Activated CD4-positive, alpha-beta T cell treated with anti-CD3 and anti-CD28 coated beads for 24 hours (primary cell): ENCODE measurements at places on chromosomes 5 and 9.
A peak's percentile ranks its signal among the peaks of the same experiment; 100 is the strongest.

DNA sequence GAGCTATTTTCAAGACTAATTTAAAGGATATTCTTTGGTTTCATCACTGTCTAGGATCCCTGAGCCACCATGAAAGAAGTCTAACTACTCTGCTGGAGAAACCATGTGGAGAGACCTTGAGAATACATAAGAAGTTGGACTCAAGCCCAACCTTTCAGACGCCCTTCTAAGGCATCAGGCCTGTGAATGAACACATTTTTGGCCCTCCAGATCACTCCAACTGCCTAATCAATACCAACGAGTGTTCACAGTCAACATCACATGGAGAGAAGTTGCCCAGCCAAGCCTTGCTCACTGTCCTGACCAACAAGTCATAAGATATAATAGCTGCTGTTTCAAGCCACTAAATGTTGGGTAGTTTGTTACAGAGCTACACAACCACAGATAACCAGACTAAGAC is 100.7 kb downstream of the EPB41L4A start:
- no peak for DNase-seq

GRCh38 chr5:147949711-147950573 is 43.6 kb upstream of the C5orf46 start:
- DNase-seq, result no peak

GRCh38 chr5:173420108-173420507 is 91.9 kb upstream of the STC2 start:
- DNase-seq, result no peak

DNA sequence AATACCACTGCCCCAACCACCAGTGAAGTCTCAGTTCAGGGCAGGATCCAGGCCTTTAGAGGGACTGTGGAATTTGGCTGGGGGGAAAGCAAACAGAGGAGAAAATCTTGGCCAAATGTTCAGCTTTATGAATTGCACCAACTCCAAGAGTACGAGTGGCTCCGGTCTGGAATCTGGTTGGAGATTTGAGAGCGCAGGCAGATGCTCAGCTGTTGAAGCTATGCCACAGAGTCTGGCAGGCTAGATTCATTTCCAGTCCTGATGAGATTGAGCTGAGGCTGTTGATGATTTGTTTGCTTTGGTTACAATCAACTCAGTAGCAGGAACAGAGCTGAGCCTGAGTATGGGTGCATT is 9.1 kb upstream of the HSPB3 start:
- no peak for DNase-seq

GRCh38 chr5:2141254-2142000 is 258.7 kb upstream of the IRX4 start:
- DNase-seq, result no peak

GRCh38 chr9:86795823-86796553 is 151.3 kb downstream of the GAS1 start:
- no peak for DNase-seq

DNA sequence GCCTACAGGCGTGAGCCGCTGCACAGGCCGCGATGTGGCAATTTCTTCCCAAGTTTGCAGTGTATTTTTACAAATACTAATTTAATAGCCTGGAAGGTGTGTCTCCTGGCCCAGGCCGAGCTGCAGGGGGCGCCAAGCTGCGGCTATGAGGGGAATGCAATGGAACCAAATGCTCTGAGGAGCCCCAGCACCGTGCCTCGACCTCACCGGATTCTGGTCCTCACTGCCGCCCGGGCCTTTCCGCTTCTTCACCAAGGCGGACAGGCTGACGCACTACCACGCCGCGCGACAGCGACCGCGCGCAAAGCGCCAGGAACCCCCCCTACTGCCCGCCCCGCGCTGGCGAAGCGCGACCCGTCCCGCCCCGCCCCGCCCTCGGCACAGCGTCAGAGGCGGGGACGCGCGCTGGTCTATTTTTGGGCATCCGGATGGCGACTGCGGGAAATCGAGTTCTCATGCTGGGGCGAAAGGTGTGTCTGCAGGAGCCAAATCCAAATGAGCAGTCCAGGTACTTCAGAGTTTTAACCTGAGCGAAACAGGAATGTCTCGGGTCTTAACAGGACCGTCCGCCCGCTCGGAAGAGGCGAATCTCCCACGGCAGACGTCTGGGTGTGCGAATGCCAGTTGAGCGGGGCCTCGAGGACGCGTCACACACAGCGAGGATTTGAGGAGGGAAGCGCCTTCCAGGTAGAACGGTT is 31.7 kb upstream of the PRXL2C start:
- DNase-seq, result peak; percentile 49

DNA sequence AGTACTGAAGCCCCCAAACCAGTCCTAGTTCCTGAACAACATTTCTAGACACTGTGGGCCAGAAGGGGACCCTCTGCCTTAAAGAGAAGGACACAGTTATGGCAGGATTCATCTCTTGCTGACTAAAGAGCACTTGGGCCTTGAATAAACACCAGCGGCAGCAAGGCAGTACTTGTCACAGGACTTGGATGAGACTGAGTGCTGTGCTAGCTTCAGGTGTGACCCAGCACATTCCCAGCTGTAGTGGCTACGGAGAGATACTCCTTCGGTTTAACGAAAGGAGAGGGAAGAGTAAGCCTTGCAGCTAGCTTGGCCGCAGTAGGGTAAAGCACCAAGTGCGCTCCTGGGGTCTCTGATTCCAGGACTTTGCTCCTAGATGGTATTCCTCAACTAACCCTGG is 10.9 kb upstream of the STX17 start:
- no peak for DNase-seq

GRCh38 chr9:2271426-2271825 is 256.3 kb downstream of the SMARCA2 start:
- no peak for DNase-seq

DNA sequence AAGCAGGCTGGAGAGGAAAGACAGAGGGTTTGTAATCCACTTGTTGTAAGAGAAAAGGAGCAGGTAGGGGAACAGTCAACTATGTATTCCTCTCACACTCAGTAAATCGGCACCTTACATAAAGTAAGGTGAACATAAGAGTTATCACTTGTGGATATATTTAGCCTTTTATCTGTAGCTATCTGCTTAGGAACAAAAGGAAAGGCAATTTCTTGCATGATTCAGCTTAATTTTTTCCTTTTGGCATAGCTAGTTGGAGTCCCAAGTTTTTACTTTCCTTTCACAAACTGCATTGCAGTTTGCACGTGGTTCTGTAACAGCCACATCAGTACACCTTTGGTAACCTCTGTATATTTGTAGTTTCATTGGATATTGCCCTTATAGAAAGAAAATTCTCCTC is 250.9 kb upstream of the PIK3R1 start:
- DNase-seq, result no peak

GRCh38 chr9:133961226-133962165 is 30.6 kb downstream of the VAV2 start:
- DNase-seq, result no peak

DNA sequence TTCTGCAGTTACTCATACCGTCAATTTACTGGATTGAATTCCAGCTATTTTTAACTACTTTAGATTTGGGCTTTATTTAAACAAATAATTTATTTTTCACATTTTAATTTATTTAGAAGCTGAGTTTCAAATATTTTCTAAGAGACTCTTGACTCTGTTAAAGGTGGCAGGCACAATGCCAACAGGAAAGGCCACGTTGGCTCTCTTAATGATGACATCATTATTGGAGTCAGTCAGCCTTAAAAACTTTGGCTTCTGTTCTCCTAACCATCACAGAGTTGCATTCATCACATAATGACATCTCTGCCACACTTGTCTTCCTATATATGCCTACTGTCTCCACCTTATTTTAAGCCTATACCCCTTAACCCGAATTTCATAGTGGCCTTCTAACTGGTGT is 172.3 kb upstream of the PLPPR1 start:
- no peak for DNase-seq

DNA sequence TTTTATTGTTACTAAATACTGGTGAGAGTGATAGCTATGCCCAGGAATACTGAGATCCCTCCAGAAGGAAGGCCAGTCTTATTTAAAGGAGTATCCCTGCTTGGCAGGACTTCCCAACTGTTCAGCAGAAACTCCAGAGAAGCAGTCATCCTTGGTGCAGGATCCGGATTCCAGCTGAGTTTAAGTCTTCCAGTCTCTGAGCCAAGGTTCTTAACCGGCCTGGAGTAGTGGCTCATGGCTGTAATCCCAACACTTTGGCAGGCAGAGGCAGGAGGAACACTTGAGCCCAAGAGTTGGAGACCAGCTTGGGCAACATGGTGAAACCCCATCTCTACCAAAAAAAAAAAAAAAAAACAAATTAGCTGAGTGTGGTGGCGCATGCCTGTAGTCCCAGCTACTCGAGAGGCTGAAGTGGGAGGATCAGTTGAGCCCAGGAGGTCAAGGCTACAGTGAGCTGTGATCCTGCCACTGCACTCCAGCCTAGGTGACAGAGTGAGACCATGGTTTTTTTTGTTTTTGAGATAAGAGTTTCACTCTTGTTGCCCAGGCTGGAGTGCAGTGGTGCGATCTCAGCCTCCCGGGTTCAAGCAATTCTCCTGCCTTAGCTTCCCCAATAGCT is 7.6 kb downstream of the NAIF1 start:
- no peak for DNase-seq

DNA sequence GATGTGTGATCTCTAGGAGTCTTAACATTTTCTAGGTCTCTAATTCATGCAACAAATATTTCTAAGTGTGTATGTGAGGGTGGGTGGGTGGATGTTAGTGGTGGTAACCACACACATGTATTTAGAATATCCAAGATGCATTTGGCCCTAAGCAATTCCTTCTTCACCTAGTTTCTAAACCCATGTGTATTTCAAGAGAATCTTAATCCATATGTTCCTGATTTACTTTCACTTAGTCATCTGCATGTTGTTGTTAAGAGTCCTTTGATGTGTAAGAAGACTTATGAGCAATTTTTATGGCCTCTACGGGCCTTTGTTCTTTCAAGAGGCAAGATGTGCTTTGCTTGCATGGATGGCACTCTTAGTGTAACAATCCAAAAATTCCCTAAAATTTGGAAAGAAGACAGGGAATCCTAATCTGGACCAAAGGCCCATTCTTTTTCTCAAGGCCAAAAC is 282.6 kb downstream of the SPATA31D1 start:
- DNase-seq, result no peak

DNA sequence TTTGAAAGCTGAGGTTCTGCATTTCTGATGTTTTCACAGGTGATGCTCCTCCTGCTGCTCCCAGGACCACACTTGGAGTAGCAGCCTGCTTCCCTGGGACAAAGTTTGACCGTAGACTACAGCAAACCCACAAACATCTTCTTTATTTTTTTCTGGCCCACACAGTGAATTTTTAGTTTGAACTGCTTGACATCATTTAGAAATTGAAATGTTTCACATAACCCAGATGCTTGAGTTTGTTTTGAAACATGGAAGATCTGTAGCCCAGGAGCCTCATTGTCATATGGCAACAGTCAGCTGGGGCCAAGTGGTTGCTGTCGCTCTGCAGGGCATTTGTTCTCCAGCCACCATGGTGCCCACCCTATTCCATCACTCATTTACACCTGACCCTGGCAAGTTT is 8.4 kb downstream of the SH3TC2 start:
- no peak for DNase-seq

DNA sequence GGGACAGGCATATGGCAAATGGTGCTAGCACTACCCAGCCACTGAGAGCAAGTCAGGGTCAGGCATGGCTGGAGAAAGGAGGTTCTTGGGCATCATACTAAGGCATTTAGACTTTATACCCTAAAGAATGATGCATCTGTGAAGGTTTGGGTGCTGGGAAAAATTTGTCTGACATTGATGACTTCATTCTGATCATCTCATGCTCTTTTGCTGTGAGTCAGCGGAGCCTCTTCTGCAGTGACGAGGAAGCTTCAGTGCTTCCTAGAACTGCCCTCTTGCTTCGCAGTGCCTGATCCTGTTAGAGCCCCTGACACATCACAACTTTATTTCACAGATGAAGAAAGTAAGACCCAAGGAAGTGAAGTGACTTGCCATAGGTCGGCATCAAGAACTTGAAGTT is 266.6 kb upstream of the GAS1 start:
- DNase-seq, result no peak

GRCh38 chr5:114120166-114120565 is 241.7 kb upstream of the KCNN2 start:
- DNase-seq, result no peak

GRCh38 chr9:129201289-129201688 is 23.2 kb upstream of the IER5L start:
- DNase-seq, result no peak
